Suprapubic skin (tissue), 4 donors: ENCODE measurements at places on chromosomes 5 and 9. TPM values are rescaled to one million over a fixed set of nuclear protein-coding genes. Genes with fewer than 3 reads are reported as not detected.
A peak's percentile ranks its signal among the peaks of the same experiment; 100 is the strongest.

Gene PCDHGC5
- total RNA-seq: 4.3 TPM

Gene ADGRD2
- not detected for total RNA-seq

Gene CCL27
- 256 TPM for total RNA-seq

- no peaks in the 10 kb centered on the region for H3K27me3 ChIP-seq
- no peaks in the 10 kb centered on the region for H3K36me3 ChIP-seq
- no peak overlapping the region for H3K4me3 ChIP-seq
- no peak overlapping the region for H3K27ac ChIP-seq
- peaks cover 31% of the 10 kb centered on the region for H3K4me1 ChIP-seq
- no peak for DNase-seq
Observed at GRCh38 chr5:173881811-173882575, 6.2 kb upstream of the CPEB4 start.

- DNase-seq: no peak
- no peak overlapping the region for H3K4me3 ChIP-seq
- no peaks in the 10 kb centered on the region for H3K4me1 ChIP-seq
- no peaks in the 10 kb centered on the region for H3K36me3 ChIP-seq
- no peaks in the 10 kb centered on the region for H3K27me3 ChIP-seq
- no peak overlapping the region for H3K27ac ChIP-seq
Observed at GRCh38 chr9:96293498-96294158, 8.3 kb downstream of the HSD17B3 start.

GRCh38 chr5:17021602-17021932 is 85.5 kb upstream of the MYO10 start:
- peak overlapping the region; percentile 4 for H3K27ac ChIP-seq
- H3K27me3 ChIP-seq: no peaks in the 10 kb centered on the region
- no peak overlapping the region for H3K4me3 ChIP-seq
- no peak for DNase-seq
- no peaks in the 10 kb centered on the region for H3K36me3 ChIP-seq
- peaks cover 16% of the 10 kb centered on the region for H3K4me1 ChIP-seq

DNA sequence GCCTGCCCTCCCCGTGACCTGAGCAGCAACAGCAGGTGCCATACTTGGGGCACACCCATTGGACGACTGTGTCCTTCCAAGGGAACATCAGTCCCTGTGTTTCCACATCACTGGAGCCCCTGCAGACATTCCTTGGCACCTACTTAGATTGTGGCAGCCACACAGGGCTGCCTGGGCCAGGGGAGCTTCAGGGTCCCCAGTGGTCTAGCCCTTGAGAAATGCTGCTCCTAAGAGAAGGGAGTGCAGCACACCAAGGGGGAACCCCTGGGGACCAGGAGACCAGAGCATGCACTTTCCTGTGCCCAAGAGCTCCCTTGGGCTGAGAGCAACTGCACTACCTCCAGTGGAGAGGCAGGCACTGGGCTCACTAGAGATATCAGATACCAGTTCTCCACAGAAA is 20.1 kb upstream of the ABLIM3 start:
- no peaks in the 10 kb centered on the region for H3K36me3 ChIP-seq
- H3K4me1 ChIP-seq: peaks cover 9% of the 10 kb centered on the region
- DNase-seq: no peak
- H3K27ac ChIP-seq: no peak overlapping the region
- no peak overlapping the region for H3K4me3 ChIP-seq

DNA sequence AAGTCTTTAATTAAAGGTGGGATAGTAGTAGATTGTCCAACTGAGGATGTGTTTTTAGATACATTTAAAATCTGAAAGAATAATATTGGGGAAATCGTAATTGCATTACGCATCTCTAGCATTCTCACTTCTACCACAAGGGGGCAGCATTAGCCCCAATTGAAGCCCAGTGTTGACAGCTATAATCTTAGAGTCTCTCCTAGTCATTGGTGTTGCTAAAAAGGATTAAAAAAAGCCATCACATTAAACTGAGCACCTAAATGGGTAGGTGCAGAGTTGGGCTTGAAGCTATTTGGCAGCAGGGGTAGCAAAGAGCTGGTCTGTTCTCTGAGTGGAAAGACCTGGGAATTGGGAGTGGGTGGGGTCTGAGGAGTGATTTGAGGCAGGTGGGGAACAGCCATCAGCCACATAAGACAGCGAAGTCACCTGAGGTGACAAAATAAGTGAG is 177.2 kb downstream of the OSTF1 start:
- no peak overlapping the region for H3K27ac ChIP-seq
- no peaks in the 10 kb centered on the region for H3K27me3 ChIP-seq
- peaks cover 4% of the 10 kb centered on the region for H3K36me3 ChIP-seq
- H3K4me3 ChIP-seq: no peak overlapping the region
- no peaks in the 10 kb centered on the region for H3K4me1 ChIP-seq

DNA sequence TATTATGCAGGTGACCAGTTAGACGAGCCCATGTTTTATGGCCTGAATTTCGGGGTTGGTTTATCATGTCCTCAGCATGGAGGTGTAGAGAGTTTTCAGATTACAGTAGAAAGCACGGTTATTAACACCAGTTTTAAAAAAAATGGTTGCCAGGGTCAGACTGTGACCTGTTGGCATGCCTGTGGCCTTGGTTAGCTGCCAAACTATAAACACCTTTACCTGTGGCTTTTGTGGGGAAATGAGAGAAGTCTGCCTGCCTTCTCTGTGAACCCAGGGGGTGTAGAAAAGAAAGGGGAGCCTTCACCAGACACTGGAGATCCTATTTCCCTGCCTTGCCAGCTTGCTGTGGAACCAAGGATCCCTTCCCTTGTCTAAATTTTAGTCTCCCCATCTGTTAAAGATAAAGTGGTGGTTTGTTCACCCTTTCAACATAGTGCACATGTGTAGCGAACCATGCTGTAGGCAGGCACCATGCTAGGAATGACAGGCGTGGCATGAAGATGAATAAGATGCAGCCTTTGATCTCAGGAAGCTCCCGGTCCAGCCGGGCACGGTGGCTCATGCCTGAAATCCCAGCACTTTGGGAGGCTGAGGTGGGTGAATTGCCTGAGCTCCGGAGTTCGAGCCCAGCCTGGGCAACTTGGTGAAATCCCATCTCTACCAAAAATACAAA is 6.1 kb upstream of the PHF19 start:
- no peak overlapping the region for H3K4me3 ChIP-seq
- peaks cover 14% of the 10 kb centered on the region for H3K4me1 ChIP-seq
- no peaks in the 10 kb centered on the region for H3K27me3 ChIP-seq
- no peak for DNase-seq
- no peaks in the 10 kb centered on the region for H3K36me3 ChIP-seq
